ENCODE measurements at places on chromosomes 6 and 20.
A peak's percentile ranks its signal among the peaks of the same experiment; 100 is the strongest.

DNA sequence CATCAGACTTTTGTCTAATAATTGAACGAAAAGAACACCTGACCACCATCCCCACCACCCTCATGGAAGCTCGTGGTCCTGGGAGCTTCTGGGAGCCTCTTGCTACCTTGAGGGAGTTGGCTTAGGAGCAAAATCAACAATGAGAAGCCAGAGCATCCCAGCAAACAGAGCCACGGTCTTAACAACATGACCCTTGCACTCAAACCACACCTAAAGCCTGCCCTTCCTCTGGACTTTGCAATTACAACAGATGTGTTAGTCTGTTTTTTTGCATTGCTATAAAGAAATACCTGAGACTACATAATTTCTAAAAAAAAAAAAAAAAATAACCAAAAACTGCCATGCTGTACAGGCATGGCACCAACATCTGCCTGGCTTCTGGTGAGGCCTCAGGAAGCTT, 9.5 kb upstream of the RBM24 start:
- DNase-seq, result no peak

GRCh38 chr6:139416146-139416545, 41.7 kb upstream of the CITED2 start:
- no peak for DNase-seq

DNA sequence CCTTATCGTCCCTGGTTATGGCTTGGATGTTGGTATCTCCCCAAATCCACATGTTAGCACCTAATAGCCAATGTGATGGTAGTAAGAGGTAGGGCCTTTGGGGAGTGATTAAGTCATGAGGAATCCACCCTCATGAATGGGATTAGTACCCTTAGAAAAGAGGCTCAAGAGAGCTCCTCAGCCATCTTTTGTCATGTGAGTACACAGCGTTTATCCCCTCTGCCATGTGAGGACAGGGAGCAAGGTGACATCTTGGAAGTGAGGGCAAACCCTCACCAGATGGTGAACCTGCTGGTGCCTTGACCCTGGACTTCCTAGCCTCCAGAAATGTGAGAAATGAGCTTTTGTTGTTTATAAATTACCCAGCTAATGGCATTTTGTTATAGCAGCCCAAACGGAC, 16.1 kb upstream of the SIRPB2 start:
- DNase-seq, result no peak

GRCh38 chr20:60906555-60906954, 345.5 kb upstream of the CDH4 start:
- no peak for DNase-seq

GRCh38 chr20:47620808-47621805, 119.4 kb downstream of the NCOA3 start:
- no peak for DNase-seq

GRCh38 chr6:157017861-157018260, 240.7 kb downstream of the ARID1B start:
- no peak for DNase-seq

GRCh38 chr6:36226438-36227047, 30.0 kb downstream of the BRPF3 start:
- DNase-seq, result no peak

DNA sequence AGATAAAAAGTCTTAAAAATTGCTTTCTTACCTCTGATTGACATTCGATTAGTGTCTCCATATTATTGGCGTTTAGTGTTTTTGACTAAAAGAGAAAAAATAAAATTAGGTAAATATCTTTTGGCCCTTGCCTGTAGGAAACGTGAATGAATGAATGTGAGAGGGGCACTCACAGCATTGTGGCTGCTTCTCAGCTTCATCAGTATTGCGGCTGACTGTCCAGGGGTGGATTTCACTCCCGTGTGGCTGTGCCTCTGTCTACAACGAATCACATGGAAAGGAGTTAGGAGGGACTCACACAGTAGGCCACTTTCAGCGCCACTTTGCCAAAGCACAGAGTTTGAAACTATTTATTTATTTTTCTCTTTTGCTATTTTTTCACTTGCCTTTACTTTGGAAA, 844 bp downstream of the TAGAP start:
- DNase-seq, result no peak

GRCh38 chr6:167125410-167125809, 2.5 kb downstream of the CCR6 start:
- no peak for DNase-seq

DNA sequence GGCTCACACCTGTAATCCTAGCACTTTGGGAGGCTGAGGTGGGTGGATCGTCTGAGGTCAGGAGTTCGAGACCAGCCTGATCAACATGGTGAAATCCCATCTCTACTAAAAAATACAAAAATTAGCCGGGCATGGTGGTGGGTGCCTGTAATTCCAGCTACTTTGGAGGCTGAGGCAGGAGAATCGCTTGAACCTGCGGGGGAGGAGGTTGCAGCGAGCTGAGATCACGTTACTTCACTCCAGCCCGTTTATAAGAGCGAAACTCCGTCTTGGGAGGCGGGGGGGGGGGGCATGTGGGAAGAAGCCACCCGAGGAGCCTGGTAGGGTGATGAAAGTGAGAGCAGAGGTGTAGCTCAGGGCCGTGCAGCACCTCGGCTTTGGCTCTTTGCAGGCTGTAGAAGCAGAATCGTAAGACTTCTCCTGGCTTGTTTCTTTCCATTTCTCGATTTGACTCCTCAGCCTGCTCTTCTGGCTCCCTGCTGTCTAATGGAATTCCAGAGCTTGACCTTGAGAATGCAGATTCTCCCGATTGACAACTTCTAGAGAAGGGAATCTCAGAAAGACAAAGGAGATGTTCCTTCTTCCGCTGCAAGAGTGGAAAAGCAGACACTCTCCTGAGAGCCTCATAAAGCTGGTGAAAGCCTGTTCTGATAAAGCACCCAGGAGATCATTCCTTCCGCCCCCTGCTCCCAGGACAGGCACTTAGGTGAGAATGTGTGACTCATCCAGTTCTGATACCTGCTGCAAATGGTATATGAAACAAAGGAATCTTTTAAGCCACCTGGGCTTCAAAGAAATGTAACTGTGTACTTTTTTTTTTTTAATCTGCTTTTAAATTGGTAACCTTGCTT, 26.0 kb upstream of the PPP1R16B start:
- no peak for DNase-seq

DNA sequence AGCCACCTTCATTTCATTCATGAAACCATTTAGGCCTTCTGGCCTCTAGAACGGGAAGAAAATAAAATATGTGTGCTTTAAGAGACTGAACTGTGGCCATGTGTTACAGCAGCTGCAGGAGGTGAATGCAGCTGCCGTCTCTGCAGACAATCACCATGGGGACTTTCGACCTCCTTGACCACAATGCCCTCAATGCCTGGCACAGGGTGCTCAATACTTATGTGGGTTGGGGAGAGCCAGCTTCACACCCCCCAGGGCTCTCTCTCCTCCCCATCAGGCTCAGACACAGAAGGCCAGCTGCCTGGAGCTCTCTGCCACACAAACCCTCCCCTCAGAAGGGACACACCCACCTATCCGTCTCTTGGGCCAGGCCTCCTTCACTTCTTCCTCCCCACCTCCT, 43.5 kb downstream of the ANKRD60 start:
- no peak for DNase-seq

GRCh38 chr6:19865178-19865577, 28.0 kb downstream of the ID4 start:
- DNase-seq, result no peak

- DNase-seq, result no peak
Measured at GRCh38 chr20:49747707-49748524, 34.2 kb upstream of the B4GALT5 start.

DNA sequence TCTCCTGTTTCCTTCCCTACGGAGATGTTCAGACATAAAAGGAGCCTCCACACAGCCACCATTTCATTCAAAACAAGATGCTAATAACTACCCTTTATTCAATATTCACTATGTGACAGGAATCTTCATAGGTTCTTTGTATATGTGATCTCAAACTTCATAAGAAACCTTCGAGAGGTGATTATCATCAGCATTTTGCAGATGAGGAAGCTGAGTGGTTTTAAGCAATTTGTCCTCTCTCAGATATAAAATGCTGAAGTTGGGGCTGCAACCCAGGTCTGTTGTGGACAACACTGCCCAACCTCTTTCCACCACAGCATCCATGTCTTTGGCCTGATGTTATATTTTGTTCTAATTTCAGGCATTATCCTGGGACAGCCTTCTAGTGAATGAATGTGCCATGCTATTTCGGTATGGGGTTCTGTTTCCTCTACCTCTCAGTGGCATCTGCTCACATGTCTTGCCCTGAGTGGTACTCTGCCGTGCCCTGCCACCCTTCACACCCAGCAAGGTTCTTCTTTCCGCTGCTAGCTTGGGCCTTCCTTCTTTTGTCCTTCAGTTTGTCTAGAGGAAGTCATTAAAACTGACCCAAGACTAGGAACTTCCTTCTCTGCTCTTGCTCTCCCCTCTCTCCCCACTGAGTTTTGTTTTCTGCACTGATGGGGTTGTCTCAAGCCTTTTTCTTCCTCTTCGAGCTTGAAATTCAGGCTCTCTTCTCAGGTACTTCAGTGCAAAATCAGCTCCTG, 300.9 kb upstream of the PRDM1 start:
- no peak for DNase-seq

DNA sequence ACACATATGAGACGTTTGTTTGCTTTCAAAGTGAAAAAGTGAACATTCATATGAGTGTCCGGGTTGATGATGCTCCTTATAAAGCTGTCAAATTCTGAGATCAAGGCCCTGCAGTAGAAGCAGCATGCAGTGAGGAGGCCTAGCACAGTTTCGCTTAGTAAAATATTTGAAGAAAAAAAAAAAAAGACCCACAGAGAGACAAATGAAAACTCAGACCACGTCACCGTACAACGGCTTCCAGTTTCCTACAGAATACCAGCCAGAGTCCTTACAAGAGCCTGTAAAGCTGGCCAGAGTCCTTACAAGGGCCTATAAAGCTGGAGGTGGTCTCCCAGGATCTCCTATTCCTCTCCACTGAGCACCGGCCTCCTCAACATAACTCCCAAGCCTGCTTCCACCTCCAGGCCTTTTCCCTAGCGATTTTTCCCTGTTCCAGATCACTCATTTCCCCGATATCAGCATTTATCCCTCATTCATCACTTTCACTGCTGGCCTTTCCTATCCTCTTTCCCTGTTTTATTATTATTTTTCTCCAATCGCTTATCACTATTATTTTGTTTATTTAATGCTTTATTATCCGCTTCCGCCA, 1.5 kb upstream of the HMGN4 start:
- no peak for DNase-seq

DNA sequence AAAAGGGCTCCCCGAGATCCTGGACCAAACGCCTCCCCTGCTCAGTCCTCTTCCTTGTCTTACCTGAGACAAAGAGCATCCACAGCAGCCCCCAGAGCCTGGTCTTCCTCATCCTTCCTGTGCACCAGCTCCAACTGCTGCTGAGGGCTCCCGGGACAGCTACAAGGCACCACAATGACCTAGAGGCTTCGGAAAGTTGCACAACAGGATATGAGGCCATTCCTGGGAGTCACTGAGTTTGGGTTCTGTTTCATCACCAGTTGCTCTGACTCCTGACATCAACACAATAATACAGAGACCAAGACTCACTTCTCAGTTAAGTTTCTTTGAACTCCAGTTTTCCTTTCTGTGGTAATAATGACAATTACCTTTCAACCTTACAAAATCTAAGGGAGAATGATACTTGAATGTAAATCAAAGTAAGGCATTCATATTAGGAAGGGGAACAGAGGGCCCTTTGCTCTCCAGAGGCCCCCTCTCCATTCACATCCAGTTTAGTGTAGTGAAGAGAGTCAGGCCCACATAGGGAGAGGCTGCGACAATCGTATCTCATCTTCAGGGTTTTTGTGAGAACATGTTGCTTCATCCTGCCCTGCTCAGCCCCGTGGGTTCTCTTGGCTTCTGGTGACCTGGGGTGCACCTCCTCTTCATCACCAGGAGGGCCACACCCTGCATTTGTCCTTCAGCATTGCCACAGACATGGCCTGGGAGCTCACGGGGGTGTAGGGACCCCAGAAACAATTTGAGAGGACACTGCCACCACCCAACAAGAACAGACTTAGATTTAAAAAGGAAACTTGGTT, at the start of gene TREM1:
TREM1 (minus strand) TSS at position 139 of the 803 bp plus-strand sequence; CDS start at position 112, 27 bp downstream.
- DNase-seq, result no peak

GRCh38 chr20:49510562-49511122, 28.2 kb upstream of the KCNB1 start:
- no peak for DNase-seq

DNA sequence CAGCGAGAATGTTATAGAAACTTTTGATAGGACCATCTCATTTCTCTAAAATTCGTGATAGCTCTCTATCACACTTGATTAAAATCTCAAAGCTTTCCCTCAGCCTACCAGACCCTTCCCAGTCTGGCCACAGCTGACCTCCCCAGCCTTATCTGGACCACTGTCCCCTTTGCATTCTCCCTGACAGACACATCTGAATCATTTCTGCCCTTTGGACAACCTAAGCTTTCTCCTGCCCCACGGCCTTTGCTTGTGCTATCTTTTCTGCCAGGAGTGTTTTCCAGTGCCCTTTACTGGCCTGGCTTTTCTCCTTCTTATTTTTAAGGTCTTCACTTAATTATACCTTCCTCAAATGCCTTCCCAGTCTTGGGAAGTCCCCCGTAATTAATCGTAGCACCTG, 136.0 kb upstream of the RNF24 start:
- no peak for DNase-seq

DNA sequence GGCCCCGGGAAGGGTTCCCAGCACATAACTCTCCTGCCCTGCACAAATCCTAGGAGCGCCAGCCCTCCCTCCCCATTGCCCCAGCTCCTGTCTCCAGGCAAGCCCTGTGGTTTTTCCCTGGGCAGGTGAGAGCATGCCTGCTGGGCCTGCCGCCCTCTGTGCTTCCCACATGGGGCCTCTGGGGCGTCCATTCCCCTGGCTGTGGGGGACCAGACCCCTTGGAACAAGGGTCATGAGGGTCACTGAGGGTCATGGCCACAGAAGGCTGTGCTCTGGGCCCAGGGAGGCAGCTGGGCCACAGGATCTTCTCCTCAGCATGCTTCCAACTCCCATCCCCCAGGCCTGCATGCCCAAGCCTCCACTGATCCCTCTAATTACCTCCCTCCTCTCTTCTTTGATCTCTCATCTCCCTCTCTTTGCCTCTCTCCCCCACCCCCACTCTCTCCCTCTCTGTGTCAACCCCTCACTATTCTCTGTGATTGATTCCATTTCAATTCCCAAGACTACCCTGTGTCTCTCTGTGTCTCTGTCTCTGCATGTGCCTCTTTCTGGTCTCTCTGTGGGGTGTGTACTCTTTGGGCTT, 6.1 kb downstream of the MDFI start:
- peak; percentile 31 for DNase-seq

DNA sequence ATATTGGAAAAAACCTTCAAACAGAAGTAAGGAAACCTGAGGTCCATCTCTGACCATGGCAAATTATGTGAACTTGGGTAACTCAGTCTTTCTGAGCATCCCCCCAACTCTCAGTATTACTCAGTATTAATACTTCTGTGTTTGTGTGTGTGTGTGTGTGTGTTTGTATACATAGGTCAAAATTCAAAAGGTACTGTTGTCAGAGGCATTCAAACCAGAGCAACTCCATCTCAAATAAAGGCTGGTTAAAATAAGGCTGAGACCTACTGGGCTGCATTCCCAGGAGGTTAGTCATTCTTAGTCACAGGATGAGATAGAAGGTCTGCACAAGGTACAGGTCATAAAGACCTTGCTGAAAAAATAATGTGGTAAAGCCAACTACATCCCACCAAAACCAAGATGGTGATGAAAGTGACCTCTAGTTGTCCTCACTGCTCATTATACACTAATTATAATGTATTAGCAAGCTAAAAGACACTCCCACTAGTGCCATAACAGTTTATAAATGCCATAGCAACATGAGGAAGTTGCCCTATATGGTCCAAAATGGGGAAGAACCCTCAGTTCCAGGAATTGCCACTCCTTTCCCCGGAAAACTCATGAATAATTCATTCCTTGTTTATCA, 33.3 kb upstream of the SLC22A16 start:
- no peak for DNase-seq

- DNase-seq, result no peak
Measured at GRCh38 chr6:147106759-147107401, 97.3 kb upstream of the STXBP5 start.
